NCI-H524 (cell line): ENCODE measurements at places on chromosomes 2 and 18.

GRCh38 chr2:188983427-188984064 is 9.4 kb downstream of the COL3A1 start:
- peak; percentile 27 for DNase-seq

- no peak for DNase-seq
Observed at GRCh38 chr2:61410185-61410584, 60.7 kb downstream of the USP34 start.

DNA sequence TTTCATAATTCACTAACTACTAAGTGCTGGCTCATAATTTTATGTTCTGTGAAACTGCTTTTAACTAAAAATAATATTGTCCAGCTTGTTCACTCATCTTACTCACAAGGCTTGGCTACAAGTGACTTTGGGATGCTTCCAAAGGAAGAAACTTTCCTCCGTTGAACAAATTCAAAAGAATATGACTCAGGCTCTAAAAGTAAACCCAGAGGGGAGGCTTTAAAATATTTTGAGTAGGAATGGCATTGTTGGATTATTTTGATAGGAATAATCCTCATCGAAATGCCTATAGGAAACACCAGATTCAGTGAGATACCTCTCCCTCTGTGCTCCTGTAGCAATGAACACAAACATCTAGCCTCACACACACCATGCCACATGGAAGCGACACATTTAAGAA is 25.2 kb upstream of the TLK1 start:
- no peak for DNase-seq

DNA sequence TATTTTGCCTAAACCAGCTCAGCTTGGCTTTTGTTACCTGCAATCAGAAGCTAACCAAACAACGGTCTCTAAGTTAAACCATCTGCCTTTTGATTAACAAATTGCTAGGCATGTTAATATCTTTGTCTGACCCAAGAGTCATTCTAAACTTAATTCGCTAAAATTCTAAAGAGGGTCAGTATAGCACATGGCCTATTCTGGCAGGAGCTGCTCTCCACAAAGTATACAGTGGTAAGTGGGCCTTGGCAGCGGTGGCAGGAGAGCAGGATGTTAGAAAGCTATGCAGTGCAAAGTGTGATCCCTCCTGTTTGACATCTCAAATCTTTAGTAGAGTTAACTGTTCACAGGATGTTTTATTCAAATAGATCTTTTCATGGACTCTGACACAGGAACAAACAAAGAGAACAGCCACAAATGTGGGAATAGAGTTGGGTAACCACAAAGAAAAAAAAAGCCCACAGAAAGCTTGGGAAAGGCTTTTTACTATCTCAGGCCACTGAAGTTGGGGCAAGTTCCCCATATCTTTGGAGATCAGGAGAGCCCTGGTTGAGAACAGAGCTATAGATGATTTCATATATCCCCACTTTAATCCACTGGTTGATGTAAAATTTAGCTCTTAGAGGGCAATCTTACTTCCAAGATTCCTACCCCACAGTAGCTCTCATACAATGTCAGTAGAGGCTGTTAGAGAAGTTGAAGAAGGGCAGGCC is 10.6 kb downstream of the CFAP210 start:
- no peak for DNase-seq

GRCh38 chr2:203469546-203469945 is 65.6 kb downstream of the RAPH1 start:
- DNase-seq: no peak

DNA sequence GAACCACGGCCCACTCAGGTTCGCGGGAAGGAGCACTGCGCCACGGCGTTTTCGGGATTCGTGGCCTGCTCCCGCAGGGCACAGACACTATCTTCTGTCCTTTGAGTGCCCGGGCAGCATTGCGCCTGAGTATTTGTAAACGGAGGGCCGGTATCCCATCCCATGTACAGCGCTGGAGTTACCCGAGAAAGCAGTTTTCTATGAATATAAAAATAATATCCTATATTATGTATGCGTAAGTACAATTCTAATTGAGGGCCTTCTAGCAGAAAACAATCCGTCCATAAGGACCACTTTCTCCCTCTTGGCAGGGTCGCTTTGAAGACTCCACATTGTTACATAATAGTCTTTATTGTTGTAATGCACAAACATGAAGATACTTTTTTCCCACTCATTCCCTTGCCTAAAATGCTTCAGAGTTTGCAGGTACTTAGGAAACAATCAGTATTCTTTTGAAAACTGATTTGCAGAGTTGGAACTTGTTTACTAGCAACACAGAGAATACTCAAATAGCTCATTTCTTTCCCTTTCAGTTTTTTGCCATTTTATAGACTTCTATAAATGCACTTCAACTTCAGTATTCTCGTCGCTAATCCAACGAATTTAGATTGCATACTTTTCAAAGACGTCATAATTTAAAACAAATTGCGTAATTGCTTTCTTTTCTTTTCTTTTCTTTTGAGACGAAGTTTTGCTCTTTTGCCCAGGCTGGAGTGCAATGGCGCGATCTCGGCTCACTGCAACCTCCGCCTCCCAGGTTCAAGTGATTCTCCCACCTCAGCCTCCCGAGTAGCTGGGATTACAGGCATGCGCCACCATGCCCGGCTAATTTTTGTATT is 1.0 kb upstream of the REV1 start:
- no peak for DNase-seq

- no peak for DNase-seq
Observed at GRCh38 chr2:127586746-127587295, 51.3 kb downstream of the MYO7B start.

- no peak for DNase-seq
Observed at GRCh38 chr2:29374823-29375222, 259.6 kb downstream of the CLIP4 start.

GRCh38 chr2:59182249-59182648 is 941.1 kb upstream of the FANCL start:
- peak; percentile 35 for DNase-seq

DNA sequence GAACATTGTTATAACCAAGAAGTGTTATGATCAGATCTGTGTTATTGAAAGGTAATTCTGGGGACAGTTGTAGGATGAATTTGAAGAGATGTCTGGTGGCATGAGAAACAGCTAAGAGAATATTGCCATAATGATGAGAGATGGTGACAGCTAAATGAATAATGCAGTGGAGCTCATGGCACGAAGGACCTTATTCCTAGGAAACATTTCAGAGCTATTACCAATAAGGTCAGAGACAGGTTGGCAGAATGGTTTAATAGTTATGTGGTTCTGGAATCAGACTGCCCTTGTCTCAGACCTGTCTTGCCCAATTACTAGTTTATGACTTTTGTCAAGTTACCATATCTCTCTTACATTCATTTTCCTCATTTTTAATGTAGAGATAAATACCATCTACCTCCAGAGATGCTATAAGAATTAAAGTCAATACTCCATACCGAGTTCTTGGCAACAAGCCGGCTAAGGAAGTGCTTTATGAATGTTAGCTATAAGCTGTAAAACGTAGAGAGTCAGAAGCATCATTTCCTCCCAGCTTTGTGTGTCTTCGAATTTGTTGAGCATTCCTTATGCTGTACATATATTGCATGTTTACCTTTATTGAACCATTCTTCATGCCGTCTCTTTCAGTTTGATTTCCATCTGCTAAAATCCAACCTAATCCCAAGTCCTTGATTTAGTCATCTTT is 73.6 kb upstream of the COL5A2 start:
- no peak for DNase-seq

DNA sequence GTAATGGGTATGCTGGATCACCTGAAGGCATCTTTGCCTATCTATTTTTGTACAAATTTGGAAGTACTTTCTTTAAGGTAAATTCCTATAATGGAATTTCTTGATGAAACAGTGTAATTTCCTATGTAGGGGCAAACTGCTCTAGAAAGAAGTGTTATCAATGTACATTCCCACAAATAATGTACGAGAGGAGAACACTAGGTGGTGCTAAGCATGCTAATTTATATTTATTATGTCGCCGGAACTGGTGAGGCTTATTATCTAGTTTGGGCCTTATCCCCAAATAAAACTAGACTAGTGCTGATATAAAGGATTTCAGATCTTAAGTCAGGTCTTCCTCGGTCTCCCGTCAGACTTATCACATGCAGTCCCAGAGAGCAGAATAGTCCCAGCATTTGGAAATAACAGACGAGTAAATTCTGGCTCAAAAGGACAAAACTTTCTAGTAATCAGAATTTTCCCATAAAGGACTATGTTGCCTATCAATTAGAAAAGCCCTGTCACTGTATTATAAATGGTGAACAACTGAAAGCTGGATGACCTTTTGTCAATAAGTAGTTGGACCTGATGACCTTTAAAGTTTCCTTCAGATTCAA is 86.9 kb upstream of the RBBP8 start:
- peak; percentile 48 for DNase-seq

- no peak for DNase-seq
Observed at GRCh38 chr2:128249555-128249954, 69.1 kb downstream of the HS6ST1 start.

GRCh38 chr2:56210291-56210690 is 26.5 kb downstream of the CCDC85A start:
- no peak for DNase-seq

GRCh38 chr2:149953627-149954026 is 366.1 kb upstream of the MMADHC start:
- DNase-seq: no peak

DNA sequence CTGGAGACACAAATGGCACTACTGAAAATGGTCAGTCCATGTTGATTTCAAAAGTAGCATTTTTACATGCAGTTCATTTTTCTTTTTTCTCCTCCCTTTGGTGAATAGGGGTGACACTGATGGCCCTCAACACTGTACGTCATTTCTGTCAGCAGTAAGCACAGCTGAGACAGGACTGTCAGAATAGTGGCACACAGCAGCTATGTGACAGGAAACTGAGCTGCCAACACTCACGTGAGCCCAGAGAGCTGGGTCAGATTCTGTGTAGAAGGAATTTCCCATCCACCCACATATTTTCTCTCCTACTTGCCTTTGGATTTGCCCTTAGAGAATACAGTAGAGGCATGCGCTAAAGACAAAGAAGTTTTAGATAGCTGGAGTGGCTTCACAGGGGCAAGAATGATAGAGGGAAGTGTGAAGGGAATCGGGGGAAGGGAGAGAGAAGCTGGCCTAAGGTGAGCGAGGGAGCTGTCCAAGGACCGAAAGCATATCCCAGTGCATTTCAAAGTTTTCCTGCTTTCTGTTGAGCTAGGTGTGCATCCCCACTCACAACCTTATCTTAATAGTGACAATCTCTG is 476.6 kb downstream of the CNTNAP5 start:
- no peak for DNase-seq

GRCh38 chr2:72961036-72961720 is 43.9 kb downstream of the EMX1 start:
- no peak for DNase-seq

- no peak for DNase-seq
Observed at GRCh38 chr2:14735696-14736095, 103.2 kb downstream of the LRATD1 start.
